ENCODE measurements at places on chromosomes 5 and 9.

DNA sequence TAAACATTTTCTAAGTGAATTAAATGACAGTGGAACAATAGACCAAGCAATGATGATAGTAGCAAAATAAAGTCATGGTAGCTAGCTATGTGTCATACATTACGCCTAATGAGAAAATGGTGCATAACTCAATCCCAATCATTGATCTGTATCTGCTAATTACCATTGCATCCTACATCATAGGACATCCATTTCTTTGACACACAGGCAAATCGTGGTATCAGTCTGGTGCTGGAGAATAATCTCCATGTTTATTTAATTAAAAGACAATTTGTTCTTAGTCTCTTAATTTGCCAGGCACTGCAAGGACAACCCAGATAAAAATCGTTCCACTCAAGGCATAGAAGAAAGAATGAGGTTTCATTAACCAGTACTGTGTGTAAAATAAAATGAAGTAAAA is 89.6 kb upstream of the SMC5 start:
- DNase-seq = no peak

GRCh38 chr9:134358662-134359319 is 32.5 kb downstream of the RXRA start:
- DNase-seq = peak; percentile 75

GRCh38 chr5:38780945-38781344 is 64.9 kb upstream of the OSMR start:
- peak; percentile 58 for DNase-seq

GRCh38 chr5:118533156-118533555 is 455.2 kb downstream of the DTWD2 start:
- no peak for DNase-seq

- peak; percentile 52 for DNase-seq
Measured at GRCh38 chr5:113378959-113379541, 55.7 kb downstream of the TSSK1B start.

DNA sequence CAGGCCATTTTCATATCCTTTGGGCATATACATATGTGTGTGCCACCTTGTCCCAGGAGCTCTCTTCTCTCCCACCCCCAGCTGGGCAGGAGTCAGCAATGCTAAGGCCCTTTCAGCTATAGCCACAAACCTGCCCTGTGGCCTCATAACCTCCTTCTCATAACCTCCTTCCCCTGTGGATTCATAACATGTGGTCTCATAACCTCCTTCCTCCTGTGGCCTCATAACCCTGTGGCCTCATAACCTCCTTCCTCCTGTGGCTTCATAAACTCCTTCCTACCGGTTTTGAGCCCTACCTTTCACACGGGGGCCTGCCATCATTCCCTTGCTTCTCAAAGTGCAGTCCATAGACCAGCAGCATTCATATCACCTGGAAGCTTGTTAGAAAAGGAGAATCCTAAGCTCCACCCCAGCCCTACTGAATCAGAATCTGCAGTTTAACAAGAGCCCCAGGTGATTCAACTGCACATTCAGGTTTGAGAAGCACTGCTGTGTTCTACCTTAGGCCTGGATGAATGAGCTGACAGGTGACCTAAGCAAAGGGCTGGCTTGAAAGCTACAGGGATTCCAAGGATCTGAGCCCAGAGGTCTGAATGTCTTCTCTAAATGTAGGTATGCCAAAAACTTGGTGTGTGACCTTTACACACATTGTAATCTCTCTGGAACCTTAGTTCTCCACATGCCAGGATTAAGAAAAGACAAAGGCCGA is 41.9 kb upstream of the PLPP6 start:
- DNase-seq = no peak

DNA sequence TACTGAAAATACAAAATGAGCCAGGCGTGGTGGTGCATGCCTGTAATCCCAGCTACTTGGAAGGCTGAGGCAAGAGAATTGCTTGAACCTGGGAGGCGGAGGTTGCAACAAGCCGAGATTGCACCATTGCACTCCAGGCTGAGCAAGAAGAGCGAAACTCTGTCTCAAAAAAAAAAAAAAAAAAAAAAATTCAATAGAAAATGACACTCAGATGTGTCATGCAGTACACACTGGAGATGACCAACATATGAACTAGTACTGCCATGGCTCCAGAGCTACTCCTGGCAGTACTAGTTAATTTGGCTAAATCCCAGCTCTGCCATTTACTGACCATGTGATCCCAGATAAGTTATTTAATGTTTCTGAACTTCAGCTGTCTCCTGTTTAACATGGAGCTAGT is 7.3 kb downstream of the ATOX1 start:
- no peak for DNase-seq

GRCh38 chr5:170265522-170265921 is 32.1 kb downstream of the LCP2 start:
- DNase-seq = no peak

Measured in left lobe of liver (tissue), 2 donors.